ENCODE measurements at places on chromosomes 4 and X. TPM values are rescaled to one million over a fixed set of nuclear protein-coding genes. Genes with fewer than 3 reads are reported as not detected.

The FREM3 gene
- total RNA-seq: not detected

The PABPC1L2B gene
- total RNA-seq: 0.17 TPM

The EPGN gene
- total RNA-seq: 7.5 TPM

The SYNPO2 gene
- total RNA-seq: 0.42 TPM

The PABPC5 gene
- 1.7 TPM for total RNA-seq

The CXCL11 gene
- 0.07 TPM for total RNA-seq

The ATP6AP1 gene
- 78.3 TPM for total RNA-seq

The RTL9 gene
- under 0.01 TPM for total RNA-seq

The SHROOM3 gene
- total RNA-seq: 45.1 TPM

The GPR50 gene
- not detected for total RNA-seq

The RBM46 gene
- 0.04 TPM for total RNA-seq

The RASSF6 gene
- total RNA-seq: 7.0 TPM

The ZAR1 gene
- total RNA-seq: not detected

The PDZD4 gene
- 0.68 TPM for total RNA-seq

The F9 gene
- total RNA-seq: not detected

The CT47B1 gene
- total RNA-seq: not detected

The MAGEB2 gene
- total RNA-seq: not detected

The JCHAIN gene
- not detected for total RNA-seq

The ATOH1 gene
- not detected for total RNA-seq

The DCAF12L1 gene
- total RNA-seq: 2.1 TPM

The IDS gene
- 62.0 TPM for total RNA-seq

The ANXA3 gene
- 297 TPM for total RNA-seq

The ETDB gene
- total RNA-seq: not detected

The SOX3 gene
- not detected for total RNA-seq

The SSX2 gene
- total RNA-seq: not detected

The HOPX gene
- total RNA-seq: 3.0 TPM

The USP26 gene
- not detected for total RNA-seq

The NOCT gene
- total RNA-seq: 47.4 TPM

The BLTP1 gene
- 47.3 TPM for total RNA-seq

The HS3ST1 gene
- 2.4 TPM for total RNA-seq

The DGKK gene
- not detected for total RNA-seq

Measured in kidney epithelial cell (primary cell).